HuH-7 (cell line): ENCODE measurements at places on chromosomes 1 and 21.

- DNase-seq: no peak
Measured at GRCh38 chr1:204830747-204831146, 39.9 kb upstream of the NFASC start.

DNA sequence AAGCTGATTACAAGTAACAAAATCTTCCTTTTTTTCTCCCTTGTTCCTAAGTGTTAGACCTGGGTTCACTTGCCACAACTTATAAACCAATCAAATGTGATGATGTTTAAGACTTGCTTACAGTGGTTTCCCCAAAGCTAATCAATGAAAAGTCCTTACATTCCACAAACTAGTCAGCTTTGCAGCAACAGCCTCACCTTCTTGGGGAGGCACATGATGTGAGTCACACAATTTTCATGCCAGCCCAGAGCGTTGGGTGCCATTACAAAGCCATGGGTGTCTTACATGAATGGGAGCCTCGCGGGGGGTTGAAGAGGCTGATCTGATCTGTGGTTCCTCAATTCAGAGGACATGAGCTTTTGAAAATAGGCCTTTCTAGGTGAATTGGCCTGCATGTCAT lies 91.6 kb upstream of the UBE2U start:
- no peak for DNase-seq

GRCh38 chr1:179770887-179771502 lies 27.9 kb downstream of the FAM163A start:
- no peak for DNase-seq

- no peak for DNase-seq
Measured at GRCh38 chr21:33027401-33028286, 1.9 kb downstream of the OLIG2 start.

GRCh38 chr1:31932491-31933316 lies 5.5 kb downstream of the PTP4A2 start:
- no peak for DNase-seq

DNA sequence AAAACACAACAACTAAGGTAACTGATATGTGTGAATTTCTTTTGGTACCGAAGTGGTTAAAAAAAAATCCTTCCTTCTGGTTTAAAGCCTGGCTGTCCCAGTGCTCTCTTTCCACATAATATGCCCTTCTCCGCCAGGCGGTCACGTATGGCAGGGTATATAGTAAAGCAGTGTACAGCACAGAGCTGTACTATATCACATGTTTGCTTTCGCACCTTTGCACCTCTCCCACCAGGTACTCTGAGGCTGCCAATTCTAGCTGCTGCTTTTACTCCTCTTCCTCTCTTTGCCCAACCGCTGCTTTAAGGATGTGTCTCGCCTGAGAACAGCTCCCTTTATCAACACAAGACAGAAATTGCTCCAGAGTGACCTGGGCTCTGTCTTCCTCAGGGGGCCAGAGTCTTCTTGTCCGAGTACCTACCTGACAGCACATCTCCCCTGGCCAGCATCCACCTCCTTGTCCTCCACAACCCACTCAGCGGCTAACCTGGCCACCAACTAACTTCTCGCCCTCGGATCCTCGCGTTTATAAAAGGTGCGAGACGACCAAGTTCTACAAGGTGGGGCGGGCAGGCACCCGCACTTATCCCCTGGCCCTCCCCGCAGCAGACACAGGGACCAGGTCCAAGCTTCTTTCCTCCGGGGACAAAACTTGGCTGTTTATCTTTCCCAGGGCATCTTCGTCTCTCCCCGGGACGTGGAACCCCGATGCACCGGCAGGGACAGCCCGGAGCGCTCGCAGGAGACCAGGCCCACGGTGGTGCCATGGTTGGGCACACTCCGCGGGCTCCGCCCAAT lies 1.6 kb downstream of the COLGALT2 start:
- DNase-seq: no peak

GRCh38 chr1:226643611-226644540 lies 95.2 kb downstream of the ITPKB start:
- no peak for DNase-seq

DNA sequence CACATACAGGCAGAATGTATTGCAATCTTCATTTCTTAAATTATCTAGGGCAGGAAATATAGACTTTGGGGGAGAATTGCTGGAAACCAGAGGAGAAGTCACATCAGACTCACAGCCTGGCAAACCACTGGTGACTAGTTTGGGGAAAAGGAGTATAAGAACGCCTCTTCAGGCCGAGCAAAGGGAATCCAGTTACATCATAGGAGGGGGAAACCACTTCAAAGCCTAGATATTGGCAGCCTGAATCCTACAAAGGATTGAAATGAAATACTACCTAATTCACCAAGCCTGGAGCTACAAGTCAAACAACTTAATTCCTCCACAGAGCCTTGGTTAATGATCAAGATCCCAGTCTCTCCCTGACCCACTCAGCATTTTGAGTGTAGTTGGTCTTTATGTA lies 121.7 kb downstream of the SLC30A10 start:
- DNase-seq: no peak
